ENCODE measurements at places on chromosomes 4 and X.

DNA sequence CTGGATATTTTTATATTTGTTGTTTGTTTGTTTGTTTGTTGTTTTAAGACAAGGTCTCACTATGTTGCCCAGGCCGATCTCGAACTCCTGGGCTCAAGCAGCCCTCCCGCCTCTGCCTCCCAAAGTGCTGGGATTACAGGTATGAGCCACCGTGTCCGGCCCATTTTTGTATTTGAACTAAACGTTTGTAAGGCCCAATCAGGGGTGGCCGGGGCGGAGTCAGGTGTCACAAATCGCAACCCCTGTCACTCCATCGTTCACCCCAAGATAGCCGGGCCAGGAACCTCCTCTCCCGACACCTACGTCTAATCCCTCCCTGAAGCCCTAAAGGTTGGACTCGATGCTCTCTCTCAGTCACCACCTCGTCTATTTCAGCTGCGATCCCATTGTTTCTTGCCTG is 722 bp upstream of the EFHC2 start:
- DNase-seq = no peak

DNA sequence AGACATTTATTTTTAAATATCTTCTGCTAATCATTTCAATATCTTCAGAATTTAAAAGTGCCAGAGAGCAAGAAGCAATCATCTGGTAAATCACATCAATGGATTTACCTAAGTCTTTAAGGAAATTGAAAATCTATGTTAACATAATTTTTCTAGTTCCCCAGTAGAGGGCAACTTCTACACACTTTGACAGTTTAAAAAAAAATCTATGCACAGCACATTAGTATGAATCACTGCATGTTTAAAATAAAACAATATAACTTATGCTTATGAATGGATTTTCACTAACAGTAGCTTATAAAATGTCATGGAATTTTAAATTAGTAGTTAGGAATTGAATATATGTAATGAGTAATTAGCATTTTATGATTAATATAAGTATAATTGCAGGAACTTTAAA is 126.5 kb downstream of the REELD1 start:
- no peak for DNase-seq

GRCh38 chr4:177108708-177109107 is 201.0 kb upstream of the NEIL3 start:
- DNase-seq = no peak

DNA sequence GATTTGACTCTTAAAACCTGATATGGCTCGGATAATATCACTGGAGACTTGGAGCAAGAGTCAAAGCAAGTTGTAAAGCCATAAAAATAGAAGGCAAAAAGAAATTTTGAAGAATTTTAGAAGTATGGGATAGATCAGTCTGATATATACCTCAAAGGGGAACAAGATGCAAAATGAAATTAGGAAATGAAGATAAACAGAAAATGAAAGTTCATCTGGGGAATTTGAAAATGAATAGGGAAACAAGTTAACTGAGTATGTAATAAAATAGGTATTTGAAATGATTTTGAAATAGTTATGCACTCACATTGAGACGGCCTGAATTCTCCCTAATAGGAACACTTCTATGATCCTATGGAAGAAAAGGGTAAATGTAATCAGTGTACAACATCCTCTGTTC is 5.7 kb downstream of the CYP2U1 start:
- no peak for DNase-seq
